ENCODE measurements at places on chromosomes 12 and 14. TPM values are rescaled to one million over a fixed set of nuclear protein-coding genes. Genes with fewer than 3 reads are reported as not detected.

DNA sequence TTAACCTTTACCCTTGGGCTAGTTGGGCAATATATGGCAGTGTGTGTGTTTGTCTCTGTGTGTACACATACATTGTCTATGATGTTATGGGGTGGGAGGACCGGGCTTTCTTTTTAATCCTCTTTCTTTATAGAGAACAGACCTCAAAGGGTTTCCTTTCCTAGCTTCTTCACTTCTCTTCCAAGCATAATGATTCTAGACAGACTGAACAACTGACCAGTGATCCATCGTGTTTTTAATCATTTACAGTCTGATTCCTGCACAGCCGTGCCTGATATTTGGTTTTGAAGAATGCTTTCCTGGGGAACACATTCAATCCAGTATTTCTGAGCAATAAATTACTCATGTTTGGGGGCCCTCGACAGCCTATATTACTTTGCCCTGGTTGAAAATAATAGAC is 481.1 kb upstream of the DCN start:
- H3K4me3 ChIP-seq, result no peak overlapping the region
- no peaks in the 10 kb centered on the region for H3K36me3 ChIP-seq
- no peak for DNase-seq
- H3K27ac ChIP-seq, result no peak overlapping the region

DNA sequence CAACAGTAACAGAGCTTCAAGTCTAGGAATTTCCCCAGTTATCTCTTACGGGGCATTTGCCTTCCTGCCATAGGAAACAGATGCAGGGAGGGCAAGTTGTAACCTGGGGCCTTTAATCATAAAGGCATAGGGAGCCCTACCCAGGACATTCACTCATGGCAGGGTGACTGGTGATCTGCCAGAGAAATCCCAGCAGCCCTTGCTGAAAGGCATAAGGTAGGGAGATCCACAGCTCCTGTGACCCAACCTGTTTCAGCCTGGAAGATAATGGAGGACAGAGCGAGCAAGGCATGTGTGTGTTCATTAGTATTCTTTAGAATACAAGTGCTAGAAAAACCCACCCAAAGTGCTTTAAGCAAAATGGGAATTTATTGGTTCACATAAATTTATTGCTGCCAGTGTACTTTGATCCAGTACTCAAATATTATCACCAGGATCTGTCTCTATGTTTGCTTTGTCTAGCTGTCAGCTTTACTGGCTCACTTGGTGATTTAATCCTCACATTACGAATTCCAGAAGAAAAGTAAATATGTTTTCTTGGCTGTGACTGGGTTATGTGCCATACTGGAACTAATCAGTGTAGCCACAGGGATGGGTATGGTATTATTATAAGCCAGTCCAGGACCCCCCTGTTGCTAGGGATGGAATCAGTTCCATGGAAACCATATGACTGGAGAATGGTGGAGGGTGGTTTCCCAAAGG is 21.1 kb upstream of the AKAP6 start:
- H3K4me1 ChIP-seq, result no peaks in the 10 kb centered on the region
- no peak overlapping the region for H3K4me3 ChIP-seq
- H3K27ac ChIP-seq, result no peak overlapping the region
- H3K27me3 ChIP-seq, result no peaks in the 10 kb centered on the region
- DNase-seq, result no peak

KERA gene
- not detected for total RNA-seq

- no peak overlapping the region for H3K4me3 ChIP-seq
- no peak overlapping the region for H3K27ac ChIP-seq
- H3K4me1 ChIP-seq, result no peaks in the 10 kb centered on the region
These were observed 42.8 kb downstream of the AMN start for GRCh38 chr14:102965282-102965681.

DNA sequence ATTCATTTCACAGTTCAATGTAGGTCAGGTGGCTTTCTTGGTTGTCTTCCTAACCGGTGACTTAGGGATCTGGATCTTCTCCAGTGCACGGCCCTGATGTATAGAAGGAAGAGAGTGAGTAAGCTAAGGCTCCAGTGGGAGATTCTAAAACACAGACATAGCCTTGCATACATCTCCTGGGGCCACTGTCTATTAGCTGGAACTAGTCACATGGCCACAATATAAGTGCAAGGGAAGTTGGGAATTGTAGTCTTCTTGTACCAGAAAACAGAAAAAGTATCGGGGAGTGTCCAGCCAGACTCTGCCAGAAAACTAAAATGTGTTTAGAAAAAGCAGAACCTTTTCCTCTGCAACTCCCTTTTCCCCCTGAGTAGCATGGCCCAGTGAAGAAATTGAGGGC is 531.6 kb downstream of the VRK1 start:
- DNase-seq, result no peak
- H3K4me1 ChIP-seq, result peaks cover 5% of the 10 kb centered on the region
- no peaks in the 10 kb centered on the region for H3K27me3 ChIP-seq
- no peak overlapping the region for H3K4me3 ChIP-seq

KLRC2 gene
- total RNA-seq, result not detected

- no peak overlapping the region for H3K4me3 ChIP-seq
- H3K27me3 ChIP-seq, result no peaks in the 10 kb centered on the region
- H3K36me3 ChIP-seq, result no peaks in the 10 kb centered on the region
- DNase-seq, result no peak
- no peak overlapping the region for H3K27ac ChIP-seq
These were observed 63.3 kb downstream of the ERC1 start for GRCh38 chr12:1054117-1054870.

Measured in naive thymus-derived CD4-positive, alpha-beta T cell (primary cell).